ENCODE measurements at places on chromosomes 6 and 20. TPM values are rescaled to one million over a fixed set of nuclear protein-coding genes. Genes with fewer than 3 reads are reported as not detected.

GRCh38 chr6:50829898-50830444 lies 11.3 kb downstream of the TFAP2B start:
- no peaks in the 10 kb centered on the region for H3K36me3 ChIP-seq
- no peak overlapping the region for H3K4me3 ChIP-seq
- H3K27me3 ChIP-seq = peaks cover 59% of the 10 kb centered on the region
- DNase-seq = no peak

The KHDC1L gene
- total RNA-seq = not detected

DNA sequence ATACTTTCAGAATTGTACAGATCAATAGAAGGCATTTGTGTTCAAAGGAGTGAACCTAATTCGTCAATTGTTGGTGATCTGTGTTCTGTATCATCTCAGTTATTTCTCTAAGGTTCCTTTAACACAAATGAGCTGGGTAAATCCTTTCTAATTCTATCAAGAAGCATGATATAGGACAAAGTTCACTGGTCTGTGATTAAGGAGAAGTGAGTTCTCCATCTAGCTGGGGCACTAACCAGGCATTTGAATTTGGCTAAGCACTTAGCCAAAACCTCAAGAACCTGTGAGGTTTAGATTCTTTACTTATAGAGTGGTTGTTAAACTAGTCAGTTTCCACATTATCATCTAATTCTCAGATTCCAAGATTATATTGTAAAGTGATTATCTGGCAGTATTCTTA lies 50.3 kb downstream of the DOP1A start:
- no peak overlapping the region for H3K27ac ChIP-seq
- H3K4me3 ChIP-seq = no peak overlapping the region
- no peak for DNase-seq
- no peaks in the 10 kb centered on the region for H3K36me3 ChIP-seq
- no peaks in the 10 kb centered on the region for H3K27me3 ChIP-seq

GRCh38 chr6:107280791-107281190 lies 165.5 kb upstream of the BEND3 start:
- no peaks in the 10 kb centered on the region for H3K36me3 ChIP-seq
- no peak overlapping the region for H3K4me3 ChIP-seq
- no peak for DNase-seq
- H3K4me1 ChIP-seq = no peaks in the 10 kb centered on the region

- DNase-seq = no peak
- H3K4me1 ChIP-seq = no peaks in the 10 kb centered on the region
- H3K27ac ChIP-seq = no peak overlapping the region
- no peaks in the 10 kb centered on the region for H3K27me3 ChIP-seq
- H3K36me3 ChIP-seq = no peaks in the 10 kb centered on the region
- H3K4me3 ChIP-seq = no peak overlapping the region
These were observed 178.0 kb upstream of the SASH1 start for GRCh38 chr6:148164645-148165044.

The ABHD16B gene
- not detected for total RNA-seq

DNA sequence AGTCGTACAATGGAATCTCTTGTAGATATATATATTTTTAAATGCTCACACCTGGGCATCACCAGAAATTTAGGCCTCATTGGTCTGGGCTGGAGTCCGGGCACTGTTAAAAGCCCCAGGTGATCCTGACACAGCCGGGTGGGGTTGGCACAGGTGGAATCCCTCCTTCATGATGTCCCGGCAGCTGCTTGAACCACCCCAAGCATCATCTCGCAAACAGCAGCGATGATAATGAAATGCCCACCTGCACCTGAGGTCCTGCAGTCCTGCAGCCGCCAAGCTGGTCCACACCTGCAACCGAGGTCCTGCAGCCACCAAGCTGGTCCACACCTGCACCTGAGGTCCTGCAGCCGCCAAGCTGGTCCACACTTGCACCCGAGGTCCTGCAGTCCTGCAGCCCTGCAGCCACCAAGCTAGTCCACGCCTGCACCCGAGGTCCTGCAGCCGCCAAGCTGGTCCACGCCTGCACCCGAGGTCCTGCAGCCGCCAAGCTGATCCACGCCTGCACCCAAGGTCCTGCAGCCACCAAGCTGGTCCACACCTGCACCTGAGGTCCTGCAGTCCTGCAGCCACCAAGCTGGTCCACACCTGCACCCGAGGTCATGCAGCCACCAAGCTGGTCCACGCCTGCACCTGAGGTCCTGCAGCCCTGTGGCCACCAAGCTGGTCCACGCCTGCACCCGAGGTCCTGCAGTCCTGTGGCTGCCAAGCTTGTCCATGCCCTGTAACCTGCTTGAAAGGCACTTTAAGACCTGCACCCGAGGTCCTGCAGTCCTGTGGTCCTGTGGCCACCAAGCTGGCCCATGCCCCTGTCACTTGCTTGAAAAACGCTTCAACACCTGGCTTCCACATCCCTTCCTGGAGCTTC lies 261.2 kb downstream of the DLL1 start:
- peaks cover 2% of the 10 kb centered on the region for H3K27me3 ChIP-seq
- no peak for DNase-seq
- H3K36me3 ChIP-seq = no peaks in the 10 kb centered on the region
- H3K27ac ChIP-seq = no peak overlapping the region
- H3K4me3 ChIP-seq = no peak overlapping the region
- no peaks in the 10 kb centered on the region for H3K4me1 ChIP-seq

DNA sequence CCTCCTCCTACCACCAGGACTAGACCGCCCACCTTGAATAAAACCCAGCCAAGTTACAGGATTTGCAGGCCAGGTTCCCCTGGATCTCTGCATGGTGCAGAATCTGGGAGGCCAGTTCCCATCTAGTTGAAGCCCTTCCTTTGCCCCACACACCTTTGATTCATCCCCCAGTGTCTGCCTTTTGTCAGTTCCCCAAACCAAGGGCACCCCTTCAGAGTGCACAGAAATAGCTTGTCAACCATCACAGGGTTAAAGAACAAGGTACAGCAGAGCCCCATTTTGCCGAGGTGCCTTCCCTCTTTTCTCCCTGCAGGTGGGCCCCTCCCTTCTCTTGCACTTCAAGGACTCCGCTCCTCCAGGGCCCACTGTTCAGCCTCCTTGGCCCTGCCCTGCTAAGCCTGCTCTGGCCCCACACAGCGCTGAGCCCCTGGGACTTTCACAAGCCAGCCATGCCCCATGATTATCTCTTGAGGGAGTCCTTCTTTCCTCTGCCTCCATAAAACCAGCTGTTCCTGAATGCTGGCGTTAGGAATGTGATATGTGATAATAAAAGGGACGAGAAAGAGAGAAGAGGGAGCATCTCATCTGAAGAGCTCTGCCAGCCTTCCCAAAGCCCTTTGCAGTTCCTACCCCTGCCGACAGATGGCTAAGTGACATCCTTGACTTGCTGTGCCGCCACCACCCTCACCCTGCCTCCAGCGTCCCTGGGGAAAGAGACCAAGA lies 280.3 kb downstream of the CDC5L start:
- H3K4me1 ChIP-seq = peaks cover 1% of the 10 kb centered on the region
- H3K36me3 ChIP-seq = no peaks in the 10 kb centered on the region
- no peak overlapping the region for H3K27ac ChIP-seq
- peak; percentile 74 for DNase-seq

The SLCO4A1 gene
- total RNA-seq = 67.3 TPM

DNA sequence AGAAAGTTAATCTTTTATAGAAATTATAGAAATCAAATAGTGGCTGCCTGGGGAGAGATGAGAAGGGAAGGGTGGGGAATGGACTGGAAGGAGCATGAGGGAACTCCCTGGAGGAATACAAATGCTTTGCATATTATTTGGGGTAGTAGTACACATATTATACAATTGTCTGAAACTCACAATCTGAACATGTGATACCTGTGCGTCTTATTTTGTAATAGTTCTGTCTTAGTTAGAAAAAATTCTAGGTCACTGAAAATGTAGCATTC lies 30.7 kb upstream of the SPTLC3 start:
- no peaks in the 10 kb centered on the region for H3K36me3 ChIP-seq
- no peak overlapping the region for H3K27ac ChIP-seq
- DNase-seq = no peak
- H3K4me3 ChIP-seq = no peak overlapping the region
- peaks cover 9% of the 10 kb centered on the region for H3K27me3 ChIP-seq

The ZNF334 gene
- total RNA-seq = 2.0 TPM

GRCh38 chr6:101605874-101606273 lies 212.4 kb downstream of the GRIK2 start:
- no peaks in the 10 kb centered on the region for H3K27me3 ChIP-seq
- no peak overlapping the region for H3K4me3 ChIP-seq
- no peaks in the 10 kb centered on the region for H3K36me3 ChIP-seq
- DNase-seq = no peak
- H3K4me1 ChIP-seq = no peaks in the 10 kb centered on the region
- H3K27ac ChIP-seq = no peak overlapping the region

GRCh38 chr6:21246075-21246474 lies 347.5 kb upstream of the SOX4 start:
- no peaks in the 10 kb centered on the region for H3K36me3 ChIP-seq
- H3K4me1 ChIP-seq = no peaks in the 10 kb centered on the region
- no peak overlapping the region for H3K4me3 ChIP-seq

The OR5V1 gene
- not detected for total RNA-seq

DNA sequence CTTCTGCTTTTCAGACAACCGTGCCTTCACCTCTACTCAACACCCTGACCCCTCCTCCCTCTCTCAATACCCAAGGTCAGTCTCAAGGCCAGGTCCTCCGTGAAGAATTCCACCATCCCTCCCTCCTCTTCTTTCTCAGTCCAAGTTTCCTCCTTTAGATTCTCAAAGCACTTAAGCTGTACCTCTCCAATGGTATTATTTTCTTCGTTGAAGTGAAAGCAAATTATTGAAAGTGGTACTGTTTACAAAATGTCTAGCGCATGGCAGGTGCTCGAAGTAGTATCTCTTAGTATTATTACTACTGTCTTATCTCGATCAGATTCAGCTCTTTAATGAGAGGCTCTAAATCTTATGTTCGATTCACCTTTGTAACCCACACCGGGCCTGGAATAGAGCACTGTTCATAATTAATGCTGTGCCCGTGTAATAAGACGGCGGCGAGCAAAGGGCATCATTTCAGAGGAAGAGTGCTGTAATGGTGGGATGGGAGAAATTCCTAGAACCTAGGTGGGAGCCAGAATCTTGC lies 593 bp upstream of the RALGAPB start:
- H3K27ac ChIP-seq = peak overlapping the region; percentile 91
- peaks cover 30% of the 10 kb centered on the region for H3K4me1 ChIP-seq
- no peak for DNase-seq
- peaks cover 13% of the 10 kb centered on the region for H3K27me3 ChIP-seq

The SERPINB1 gene
- 79.9 TPM for total RNA-seq

DNA sequence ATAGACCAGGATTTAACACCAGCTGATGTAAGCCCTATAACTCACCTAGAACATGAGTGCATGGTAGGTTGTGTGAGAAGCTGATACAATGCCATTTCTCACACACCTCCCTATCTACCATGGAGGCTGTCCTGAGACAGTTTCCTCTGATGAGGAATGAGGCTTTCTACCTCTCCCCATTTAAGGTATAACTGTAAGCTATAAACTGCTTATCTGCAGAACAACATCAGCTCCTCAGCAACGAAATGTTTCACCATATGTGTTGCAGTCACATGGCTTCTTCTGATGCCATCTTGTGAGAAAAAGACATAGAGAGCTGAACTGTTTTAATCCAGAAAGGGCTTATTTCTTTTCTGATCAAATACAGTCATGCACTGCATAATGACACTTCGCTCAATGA lies 20.7 kb downstream of the ZKSCAN3 start:
- DNase-seq = no peak
- H3K4me3 ChIP-seq = no peak overlapping the region
- peaks cover 13% of the 10 kb centered on the region for H3K36me3 ChIP-seq

- no peaks in the 10 kb centered on the region for H3K36me3 ChIP-seq
- DNase-seq = no peak
- no peak overlapping the region for H3K4me3 ChIP-seq
- peaks cover 5% of the 10 kb centered on the region for H3K27me3 ChIP-seq
These were observed 50.9 kb upstream of the CCDC28A start for GRCh38 chr6:138722425-138723371.

GRCh38 chr6:147173675-147174308 lies 30.4 kb upstream of the STXBP5 start:
- H3K27ac ChIP-seq = no peak overlapping the region
- no peak for DNase-seq
- H3K27me3 ChIP-seq = no peaks in the 10 kb centered on the region
- H3K4me1 ChIP-seq = no peaks in the 10 kb centered on the region

The IL20RA gene
- total RNA-seq = not detected

DNA sequence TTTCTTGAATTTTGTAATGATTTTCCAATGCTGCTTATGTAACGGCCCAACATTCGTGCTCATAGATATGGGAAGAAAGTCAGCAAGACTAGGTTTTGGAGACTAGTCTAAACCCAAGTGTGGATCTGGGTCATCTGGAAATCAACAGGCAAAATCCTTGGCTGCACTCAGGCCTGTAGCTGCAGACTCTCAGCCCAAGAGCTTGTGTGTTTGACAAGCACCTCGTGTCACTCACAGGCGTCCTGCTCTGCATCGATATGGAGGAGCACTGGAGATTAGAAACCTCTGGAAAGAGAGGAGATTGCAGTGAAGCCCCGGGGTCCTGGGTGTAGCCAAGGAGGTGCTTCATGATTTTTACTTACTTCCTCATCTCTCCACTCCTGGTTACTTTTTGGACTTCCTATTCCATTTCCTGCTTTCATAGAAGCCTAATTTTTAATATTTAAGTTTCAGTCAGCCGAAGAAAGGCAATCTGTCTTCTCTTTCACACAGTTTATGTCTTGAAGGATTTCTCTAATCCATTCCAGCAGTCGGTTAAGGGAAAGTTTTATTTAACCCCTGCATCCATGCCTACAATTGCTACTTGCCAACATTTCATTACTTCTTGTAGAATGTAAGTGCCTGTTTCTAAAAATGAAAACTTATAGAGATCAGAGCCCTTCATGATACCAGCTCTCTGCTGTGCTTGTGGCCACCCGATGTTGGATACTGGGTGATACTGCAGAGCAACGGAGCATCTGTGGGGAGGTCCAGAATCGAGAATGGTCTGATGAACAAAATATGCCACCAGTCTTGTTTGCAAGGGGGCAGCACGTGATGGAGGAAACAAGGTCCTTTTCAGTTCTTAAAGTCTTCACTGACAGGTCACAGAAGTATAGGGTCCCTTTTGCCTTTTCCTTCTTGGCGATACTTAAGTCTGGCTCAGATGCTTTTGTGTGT lies 296.3 kb downstream of the QKI start:
- no peak for DNase-seq
- H3K27me3 ChIP-seq = peaks cover 3% of the 10 kb centered on the region
- no peaks in the 10 kb centered on the region for H3K36me3 ChIP-seq
- H3K27ac ChIP-seq = no peak overlapping the region

DNA sequence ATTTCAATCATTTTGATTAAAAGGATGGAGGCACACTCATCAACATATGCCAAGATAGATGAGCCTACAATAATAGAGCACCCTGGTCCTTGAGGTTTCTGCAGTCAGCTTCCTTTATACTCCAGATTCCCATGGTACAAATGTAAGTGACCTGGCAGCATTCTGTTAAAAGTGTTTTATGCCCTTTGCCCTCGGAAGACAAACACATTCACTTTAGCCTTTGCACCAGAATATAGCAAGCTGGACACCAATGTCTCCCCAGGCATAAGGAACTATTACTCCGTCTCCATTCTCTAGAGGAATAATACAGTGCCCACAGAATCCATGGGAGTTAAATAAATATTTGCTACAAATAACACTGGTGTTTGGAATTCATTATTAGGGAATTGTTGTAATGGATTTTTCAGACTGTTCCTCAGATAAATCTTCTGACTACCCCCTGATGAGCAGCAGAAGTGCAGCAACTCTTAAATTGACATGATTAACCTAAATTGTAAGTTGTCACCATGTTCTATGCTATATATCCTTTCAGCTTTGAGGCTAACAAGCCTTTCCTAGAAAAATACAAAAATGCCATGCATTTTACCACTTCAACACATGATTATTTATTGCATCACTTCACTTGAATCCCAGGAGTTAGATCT lies 340.2 kb downstream of the TBC1D32 start:
- no peaks in the 10 kb centered on the region for H3K36me3 ChIP-seq
- H3K4me1 ChIP-seq = no peaks in the 10 kb centered on the region
- no peak overlapping the region for H3K4me3 ChIP-seq
- no peak overlapping the region for H3K27ac ChIP-seq
- DNase-seq = no peak

All from activated CD4-positive, alpha-beta T cell treated with anti-CD3 and anti-CD28 coated beads, Interleukin-2, amount 10 ng/mL, durations not matched to agents 24 days and 14 days (primary cell).